ENCODE measurements at places on chromosomes 7 and 10.
A peak's percentile ranks its signal among the peaks of the same experiment; 100 is the strongest.

DNA sequence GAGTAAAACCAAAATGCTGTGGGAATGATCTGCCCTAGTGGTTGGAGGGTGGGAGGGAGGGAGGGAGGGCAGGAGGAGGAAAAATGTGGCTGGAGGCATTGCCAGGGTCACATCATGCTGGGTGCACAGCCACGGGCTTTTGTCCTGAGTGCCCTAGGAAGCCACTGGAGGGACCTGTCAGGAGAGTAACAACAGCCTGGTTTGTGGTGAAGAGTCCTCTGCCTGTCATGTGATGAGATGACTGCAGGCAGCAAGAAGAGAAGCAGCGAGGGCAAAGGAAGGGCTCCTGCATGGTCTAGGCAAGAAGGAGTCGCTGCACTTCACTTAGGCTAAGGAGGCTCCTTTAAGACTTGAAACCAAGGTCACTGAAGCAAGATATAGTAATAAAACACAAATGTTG, 65.6 kb downstream of the PKD1L1 start:
- no peak for DNase-seq

DNA sequence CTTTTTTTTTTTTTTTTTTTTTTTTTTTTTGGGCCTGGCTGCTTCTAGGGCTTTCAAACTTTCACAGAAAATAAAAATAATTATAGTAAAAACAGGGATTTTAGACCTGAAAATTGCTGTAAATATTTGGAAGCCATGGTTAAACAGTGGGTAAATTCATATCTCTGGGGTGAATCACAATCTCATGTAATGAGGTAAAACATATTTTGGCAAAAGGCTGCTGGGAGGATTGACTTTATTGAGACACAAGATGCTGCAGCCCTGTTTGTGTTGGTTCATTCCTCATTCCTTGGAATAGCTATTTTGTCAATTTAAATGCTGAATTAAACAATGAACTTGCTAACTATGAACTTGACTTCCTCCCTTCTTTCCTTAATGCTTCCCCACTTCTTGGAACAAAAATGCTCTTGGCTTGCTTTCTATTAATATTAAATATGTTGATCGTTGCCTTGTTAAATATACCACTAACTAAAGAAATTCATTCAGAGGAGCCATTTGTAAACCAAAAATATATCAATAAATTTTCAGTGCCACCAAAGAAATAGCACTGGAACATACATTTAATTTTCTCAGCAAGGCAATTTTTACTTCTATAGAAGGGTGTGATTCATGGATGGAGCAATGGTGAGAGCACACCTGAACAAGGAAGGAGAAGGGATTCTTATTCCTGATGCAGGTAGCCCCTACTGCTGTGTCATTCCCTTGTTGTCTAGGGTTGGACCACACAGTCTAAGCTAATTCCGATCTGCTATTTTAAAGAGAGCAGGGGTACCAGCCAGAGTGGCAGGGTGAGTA, 24.6 kb downstream of the AGK start:
- no peak for DNase-seq

DNA sequence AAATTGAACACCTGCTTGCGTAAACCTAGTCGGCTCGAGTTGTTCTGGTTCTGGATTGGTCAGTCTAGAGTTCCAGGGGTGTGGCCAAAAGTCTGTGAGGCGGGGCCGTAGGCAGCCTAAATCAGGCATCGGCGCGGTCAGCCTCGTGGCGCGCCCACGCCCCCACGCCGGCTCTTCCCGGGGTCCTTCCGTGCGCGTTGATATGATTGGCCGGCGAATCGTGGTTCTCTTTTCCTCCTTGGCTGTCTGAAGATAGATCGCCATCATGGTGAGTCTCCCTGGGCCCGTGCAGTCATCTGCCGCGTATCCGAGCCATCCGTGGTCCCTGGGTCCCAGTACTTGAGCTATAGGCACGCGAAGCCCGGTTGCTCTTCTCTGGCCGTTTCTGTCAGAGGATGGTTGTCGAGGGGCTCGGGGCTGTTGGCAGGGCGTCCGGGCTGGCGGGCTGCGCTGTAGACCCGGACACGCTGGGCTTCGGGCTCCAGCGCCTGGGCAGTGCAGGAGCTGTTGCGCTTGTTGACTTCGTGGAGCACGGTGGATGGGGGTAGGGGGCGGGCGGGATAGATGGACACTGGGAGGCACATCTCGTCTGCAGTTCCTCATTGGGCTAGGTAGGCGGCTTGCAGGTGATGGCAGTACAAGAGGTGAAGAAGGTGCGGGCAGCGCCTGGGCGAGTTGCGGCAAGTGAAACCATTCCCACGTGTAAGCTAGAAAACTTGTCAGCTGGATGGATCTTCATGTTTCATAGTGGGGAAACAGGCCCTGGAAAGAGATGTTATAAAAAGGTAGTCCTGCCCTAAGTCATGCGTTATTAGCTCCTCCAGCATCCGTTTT, at the start of gene RPS24:
Gene RPS24, plus strand, starts transcription at position 227 of the 834 bp plus-strand sequence. Its CDS starts 39 bp downstream, at position 266.
- DNase-seq = peak; percentile 88

DNA sequence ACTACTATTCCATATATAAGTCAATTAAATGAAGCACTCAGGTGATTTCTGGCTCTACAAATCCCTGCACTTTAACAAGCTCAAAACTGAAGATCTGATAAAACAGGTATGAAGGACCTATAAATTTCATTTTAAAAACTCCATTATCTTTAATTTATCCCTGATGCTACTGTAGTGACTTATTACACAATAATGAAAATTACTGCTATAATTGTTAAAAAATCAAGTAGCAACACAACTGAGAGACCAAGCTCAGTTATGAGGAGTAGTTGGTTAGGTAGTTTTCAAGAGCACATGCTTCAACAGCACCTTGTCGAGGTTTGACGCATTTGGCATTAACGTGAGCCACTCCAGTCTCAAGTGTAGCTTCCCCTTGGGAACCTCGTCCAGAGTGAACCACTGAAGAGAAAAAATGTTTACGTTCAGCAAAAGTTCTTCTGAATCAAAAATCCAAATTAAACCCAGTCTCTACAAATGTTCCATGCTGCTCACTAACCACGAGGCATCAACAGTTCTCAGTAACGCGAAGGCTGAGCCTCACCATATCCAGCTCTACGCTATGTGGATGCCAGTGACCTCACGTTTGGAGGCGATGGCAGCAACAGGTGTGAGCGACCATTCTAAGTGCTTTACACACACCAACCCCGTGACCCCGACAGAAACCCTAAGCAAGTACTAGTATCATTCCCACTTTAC, 55.3 kb upstream of the NCAPG2 start:
- DNase-seq = no peak

DNA sequence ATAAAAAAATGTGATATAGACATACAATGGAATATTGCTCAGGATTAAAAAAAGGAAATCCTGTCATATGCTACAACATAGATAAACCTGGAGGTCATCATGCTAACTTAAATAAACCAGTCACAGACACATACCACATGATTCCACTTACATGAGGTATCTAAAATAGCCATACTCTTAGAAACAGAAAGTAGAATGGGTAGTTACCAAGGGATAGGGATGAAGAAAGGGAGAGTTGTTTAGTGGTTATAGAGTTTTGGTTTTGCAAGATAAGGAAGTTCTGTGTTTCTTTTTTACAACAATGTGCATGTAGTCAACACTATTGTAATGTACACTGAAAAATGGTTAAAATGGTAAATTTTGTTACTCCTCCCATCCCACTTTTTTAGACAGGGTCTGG, 30.5 kb downstream of the BICC1 start:
- no peak for DNase-seq

- no peak for DNase-seq
Observed at GRCh38 chr7:7251742-7252141, 69.4 kb downstream of the C1GALT1 start.

GRCh38 chr10:49174926-49175500, 13.2 kb downstream of the TMEM273 start:
- DNase-seq = no peak

GRCh38 chr7:157276731-157277562, 59.9 kb upstream of the DNAJB6 start:
- no peak for DNase-seq

DNA sequence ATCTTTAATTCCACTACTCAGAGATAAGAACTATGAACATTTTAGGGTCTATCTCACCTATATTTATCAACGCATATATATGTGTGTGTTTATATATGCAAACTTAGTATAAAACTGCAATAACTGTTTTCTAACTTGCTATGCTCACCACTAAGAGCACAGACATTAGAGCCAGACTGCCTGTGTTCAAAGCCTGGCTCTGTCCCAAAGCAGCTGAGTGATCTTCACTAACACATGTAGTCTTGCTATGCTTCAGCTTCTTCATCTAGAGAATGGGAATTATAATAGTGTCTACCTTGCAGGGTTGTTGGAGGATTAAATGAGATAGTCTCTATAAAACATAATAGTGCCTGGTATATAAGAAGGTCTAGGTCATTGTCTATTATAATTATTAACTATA, 165.5 kb downstream of the MAGI2 start:
- no peak for DNase-seq

DNA sequence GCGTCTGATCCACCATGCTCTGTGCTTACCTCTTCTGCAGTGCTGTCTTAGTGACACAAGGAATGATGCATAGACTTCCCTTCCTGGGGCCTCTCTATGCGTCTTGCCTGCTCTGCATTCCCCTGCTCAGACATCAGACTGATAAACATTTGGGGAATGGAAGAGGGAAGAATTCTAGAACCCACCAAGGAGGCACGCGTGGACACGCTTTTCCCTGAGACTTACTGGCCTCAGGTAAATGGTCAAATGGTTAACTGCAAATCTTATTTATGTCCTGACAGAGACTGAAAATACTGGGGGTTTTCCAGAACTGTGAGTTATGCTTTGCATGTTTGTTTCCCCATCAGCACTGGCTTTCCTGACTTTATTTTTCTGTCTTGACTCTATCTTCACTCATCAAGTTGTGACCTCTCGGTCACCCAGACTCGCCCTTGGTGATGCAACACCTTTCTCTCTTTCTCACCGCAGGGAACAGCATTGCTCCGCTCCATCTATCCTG, 285.9 kb upstream of the FZD8 start:
- no peak for DNase-seq

GRCh38 chr10:104340641-104341040, 2.4 kb upstream of the ITPRIP start:
- DNase-seq = no peak

GRCh38 chr7:5831196-5831595, 49.4 kb upstream of the OCM start:
- DNase-seq = no peak

DNA sequence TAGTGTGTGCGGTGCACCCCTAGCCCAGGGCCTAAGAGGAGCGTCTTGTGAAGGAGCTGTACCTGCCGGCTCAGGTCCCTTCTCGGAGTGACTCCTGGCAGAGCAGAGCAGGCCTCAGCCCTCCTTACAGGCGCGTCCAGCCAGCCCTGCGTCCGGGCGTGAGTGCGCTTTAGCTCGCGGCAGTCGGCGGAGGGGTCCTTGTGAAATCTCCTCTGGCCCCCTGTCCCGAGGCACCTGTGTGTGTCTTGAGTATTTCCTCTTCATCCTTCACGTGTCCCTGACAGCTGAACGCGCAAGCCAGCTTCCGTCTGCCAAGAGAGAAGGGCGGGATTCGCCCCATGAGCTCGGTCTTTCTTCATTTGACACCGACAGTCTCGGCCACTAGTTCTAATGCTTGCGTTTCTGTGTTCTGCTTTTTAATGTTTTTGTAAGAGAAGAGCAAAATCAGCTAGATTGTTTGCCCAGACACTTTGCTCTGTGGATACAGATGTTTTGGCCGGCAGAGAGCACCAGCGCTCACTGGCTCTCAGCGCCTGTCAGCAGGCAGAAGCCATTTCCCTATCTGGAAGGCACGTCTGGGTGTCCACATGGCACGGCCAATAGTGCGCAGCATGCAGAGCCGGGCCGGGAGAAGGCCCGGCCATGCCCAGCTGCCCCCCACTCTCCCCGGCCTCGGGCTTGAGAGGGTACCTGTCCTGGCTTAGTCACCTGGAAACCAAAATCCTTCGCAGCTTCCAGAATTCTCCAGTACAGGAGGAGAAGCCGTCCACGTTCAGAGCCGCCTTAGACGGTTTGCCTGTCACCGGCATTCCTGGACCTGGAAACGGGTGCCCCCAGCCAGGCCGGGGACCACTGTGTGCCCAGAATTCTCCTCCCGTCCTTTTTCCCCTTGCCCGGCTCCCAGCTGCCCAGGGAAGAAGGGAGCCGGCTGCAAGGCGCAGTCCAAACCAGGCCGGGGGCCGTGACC, 7.0 kb downstream of the GET4 start:
- DNase-seq = no peak

DNA sequence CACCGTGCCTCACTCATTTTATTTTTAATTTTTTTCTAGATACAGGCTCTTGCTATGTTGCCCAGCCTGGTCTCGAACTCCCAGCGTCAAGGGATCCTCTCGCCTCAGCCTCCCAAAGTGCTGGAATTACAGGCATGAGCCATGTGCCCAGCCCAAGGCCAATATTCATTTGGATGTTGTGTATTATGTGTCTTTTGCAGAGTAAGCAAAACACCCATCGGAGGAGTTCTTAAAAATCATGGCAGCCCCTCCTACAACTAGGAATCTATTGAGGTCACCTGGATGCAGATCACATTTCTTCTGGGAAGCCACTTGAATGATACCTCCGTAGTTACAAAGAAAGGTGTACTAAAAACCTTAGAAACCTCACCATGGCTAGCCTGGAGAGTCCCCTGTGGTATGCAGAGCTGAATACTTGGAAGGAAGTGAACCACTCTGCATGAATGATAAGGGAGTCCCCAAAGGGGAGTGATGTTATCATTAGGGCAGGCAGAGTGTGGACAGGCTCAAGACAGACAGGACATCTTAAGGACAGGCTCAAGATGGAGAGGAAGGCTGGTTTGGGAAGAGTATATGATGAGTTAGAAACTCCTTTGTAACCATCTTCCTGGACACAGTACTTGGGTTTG, 185.7 kb downstream of the TAX1BP1 start:
- no peak for DNase-seq

DNA sequence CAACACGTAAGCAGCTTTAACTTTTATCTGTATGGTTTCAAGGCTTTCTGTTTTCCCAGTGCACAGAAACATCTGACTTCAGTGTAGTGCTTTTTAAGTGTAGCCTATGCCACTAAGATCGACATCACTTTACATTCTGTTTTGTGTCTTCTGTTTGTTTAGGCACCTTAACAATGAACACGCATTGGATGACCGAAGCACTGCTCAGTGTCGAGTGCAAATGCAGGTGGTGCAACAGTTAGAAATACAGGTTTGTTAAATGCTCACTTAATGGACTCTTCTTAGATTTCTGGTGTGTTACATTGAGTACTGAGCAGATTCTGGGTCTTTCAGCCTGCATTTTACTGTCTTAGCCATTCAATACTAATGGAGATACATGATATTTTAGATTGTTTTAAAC, 237.4 kb downstream of the FOXP2 start:
- DNase-seq = no peak

- no peak for DNase-seq
Observed at GRCh38 chr10:63819753-63820329, 298.6 kb downstream of the REEP3 start.

GRCh38 chr10:112265745-112266144, 17.5 kb upstream of the TECTB start:
- no peak for DNase-seq

DNA sequence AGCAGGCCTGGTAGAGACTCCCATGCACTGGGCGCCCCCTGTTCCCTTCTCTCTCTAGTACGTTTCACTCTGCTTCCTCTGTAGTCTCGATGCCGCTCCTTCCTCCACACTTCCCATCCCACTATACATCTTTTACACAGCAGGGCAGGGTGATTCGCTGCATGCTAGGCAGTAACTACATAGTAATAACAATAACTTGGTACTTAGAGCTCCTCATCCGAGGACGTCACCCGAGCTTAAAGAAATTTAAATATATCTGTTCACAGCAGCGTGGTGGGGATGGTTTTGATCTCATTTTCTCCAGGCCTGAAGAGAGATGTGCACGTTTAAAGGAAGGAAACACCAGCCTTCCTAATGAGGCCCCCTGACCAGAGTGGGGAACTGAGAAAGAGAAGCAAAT, 276.9 kb downstream of the SKAP2 start:
- DNase-seq = no peak
